ENCODE measurements at places on chromosomes 3 and 15.

- DNase-seq: no peak
Measured at GRCh38 chr3:50493086-50493485, 10.3 kb downstream of the CACNA2D2 start.

DNA sequence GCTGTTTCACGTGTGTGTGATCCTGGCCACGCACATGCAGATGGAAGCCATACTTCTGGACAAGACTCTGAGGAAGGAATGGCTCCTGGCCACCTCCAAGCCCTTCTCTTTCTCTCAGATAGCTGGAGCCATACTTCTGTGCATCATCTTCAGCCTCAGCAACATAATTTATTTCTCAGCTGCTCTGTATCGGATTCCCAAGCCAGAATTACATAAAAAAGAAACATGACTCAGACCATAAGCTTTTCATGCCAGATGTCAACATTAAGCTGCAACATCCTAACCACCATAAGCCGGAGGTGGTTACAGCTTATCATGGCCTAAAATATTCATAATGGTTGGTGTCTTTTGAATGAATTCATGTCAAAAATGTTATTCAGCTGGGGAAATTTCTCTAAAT lies 10.6 kb upstream of the KIF23 start:
- no peak for DNase-seq

DNA sequence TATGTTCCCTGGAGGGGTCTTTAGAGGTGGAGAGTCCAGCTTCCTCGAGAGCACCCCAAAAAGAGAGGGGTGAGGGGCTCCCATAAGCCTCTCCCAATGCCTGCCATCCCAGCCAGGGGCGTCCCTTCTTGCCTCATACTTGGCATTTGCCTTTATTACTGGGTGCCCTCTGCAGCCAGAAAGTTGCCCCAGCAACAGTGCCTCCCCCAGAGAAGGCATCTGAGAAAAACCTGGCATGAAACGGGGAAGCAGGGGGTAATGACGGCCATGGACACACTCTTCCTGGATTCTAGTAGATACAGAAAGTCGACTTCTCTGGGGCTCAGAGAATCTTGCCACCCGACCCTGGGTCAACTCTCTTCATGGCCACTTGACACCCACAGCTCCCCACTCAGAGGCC lies 90.1 kb downstream of the PCSK6 start:
- no peak for DNase-seq

DNA sequence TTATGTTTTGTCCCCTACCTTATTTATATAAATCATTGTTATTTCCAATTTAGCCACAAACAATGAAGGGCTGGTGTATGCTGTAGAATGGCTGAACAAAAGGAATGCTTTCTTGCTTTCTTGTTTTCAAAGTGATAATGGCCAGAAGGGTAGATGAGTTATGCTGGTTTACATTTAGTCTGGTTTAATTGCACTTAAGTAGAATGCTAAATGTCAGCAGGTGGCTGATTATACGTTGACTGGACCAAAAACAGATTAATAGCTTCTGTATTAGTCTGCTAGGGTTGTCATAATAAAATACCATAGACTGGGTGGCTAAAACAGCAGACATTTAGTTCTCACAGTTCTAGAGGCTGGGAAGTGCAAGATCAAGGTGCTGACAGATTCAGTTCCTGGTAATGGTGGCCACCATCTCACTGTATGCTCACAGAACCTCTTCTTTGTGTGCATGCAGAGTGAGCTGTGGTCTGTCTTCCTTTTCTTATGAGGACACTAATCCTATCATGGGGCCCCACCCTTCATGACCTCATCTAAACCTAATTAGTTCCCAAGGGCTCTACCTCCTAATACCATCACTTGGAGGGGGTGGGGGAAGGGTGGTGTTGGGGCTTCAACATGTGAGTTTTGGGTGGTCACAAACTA lies 17.1 kb upstream of the XIRP1 start:
- no peak for DNase-seq

DNA sequence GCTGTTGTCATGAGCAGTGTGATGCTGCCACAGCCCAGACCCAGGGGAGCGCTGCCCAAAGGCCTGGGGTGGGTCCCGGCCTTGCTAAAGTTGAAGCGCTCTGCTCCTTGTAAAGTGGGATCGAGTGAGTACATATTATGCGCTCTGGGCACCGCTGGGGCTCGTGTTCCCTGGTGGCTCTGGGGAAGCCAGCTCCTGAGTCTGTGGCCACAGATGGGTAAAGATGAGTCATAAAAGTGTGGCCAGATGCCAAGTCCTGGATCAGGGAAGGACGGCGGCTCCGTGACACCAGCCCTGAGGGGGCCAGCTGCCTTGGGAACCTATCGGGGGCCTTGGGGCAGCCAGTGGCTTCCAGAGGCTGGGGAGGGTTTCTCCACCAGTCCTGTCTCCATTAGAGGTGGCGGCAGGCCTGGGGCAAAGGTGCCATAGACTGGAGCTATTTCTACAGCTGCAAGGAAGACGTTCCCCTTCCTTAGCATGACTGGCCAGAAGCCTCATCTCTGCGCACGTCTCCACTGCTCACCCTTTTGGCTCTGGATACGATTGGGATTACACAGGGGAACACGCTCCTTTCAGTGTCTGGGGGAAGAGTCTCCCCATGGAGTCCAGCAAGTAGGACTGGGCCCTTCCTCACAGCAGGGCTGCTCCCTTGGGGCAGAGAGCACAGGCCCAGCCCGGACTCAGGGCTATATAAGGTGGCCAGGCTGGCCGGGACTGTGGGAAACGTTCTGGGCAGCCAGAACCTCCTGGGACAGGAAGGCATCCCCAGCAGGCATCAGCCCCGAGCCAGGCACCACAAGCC lies 1.2 kb upstream of the ITIH4 start:
- no peak for DNase-seq

DNA sequence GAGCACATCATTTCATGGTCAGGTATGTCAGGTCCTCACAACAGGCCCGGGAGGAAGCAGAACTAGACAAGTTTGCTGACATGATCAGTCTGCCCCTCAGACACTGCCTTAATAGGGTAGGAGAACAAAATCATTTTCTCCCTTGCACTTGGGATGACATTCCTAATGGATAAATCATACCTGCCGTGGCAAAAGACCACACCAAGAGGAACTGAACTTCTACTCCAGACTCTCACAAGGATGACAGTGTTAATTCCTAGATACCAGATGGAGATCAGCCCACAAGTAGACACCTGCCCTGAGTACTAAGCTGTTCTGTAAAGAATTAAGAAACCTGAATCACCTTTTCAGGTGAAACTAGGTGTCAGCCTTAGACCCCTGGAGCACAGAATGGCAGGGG lies 19.5 kb downstream of the SIAH2 start:
- DNase-seq: no peak

DNA sequence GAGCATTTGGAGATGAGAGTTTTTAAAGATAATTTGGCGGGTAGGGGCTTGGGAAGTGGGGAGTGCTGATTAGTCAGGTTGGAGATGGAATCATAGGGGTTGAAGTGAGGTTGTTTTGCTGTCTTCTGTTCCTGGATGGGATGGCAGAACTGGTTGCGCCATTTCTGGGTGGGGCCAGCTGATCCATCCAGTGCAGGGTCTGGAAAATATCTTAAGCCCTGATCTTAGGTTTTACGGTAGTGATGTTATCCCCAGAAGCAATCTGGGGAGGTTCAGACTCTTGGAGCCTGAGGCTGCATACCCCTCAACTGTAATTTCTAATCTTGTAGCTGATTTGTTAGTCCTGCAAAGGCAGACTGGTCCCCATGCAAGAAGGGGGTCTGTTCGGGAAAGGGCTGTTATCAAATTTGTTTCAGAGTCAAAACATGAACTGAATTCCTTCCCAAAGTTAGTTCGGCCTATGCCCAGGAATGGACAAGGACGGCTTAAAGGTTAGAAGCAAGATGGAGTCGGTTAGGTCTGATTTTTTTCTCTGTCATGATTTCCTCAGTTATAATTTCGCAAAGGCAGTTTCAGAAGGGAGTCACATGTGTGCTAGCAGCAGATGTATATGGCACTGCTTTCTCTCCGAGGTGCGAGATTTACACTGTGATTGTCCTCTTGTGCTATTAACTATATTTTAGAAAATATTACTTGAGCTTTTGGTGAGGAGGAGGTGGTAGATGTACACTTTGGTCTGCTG lies 540.4 kb downstream of the EDEM1 start:
- DNase-seq: no peak

DNA sequence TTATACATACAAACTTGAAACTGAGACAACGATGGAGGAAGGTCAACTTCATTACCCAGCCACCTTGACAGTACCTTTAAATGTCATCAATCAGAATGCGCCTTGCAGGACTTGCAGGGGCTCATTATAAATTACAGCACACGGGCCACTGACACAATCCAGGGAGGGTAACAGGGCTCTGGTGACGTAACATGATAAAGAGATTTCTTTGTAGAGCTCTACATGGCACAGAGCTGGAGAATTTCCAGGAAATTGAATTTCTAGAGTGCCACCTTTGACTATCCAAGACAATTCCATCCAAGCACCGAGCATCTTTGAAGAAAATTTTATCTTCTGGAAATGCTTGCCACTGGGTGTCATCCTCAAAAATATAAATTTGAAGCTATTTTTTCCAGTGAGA lies 486.0 kb downstream of the FOXP1 start:
- DNase-seq: no peak

DNA sequence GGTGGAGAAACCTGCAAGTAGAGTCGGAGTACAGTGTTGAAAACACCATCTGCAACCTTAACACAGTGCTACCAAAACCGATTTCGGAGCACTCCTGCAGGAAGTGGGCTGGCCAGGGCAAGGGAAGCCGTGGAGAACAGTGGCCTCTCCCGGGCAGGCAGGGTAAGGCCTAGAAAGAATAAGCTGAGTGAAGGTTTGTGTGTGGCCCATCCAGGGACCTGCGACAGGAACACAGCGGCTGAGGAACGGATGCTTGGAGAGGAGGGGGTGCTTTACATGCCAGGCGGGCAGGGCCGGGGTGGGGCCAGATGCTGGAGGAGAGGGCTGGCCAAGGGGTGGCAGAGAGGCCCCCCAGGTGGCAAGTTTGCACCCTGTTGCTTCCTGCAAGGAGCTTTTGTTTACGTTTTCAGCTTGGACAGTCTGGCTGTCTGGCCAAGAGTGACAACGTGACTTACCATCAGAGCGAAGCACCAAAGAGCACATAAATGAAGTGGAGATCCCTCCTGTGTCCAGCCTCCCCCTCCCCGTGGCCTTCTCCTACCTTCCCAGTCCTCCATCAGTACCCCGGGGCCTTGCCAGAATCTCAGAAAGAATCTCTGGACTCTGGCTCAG lies 156.5 kb downstream of the PGPEP1L start:
- peak; percentile 93 for DNase-seq

DNA sequence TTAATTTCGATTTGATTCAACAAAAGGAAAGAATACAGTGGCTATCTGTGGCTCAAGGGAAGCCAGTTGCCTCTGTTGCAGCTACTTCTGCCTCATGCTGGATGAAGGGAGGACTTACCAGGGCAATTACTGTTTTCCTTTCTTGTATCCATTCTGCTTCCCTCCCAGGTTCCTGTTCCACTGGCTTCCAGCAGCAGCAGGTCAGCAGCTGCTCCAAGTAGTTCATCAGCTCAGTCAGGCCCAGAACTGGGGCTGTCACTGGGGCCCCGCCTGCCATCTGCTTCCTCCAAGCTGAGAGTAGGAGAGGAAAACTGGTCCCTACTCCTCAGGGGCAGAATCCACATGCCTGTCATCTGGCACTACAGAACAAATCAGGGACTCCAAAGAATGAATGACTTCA lies 48.6 kb upstream of the ULK4 start:
- DNase-seq: no peak

GRCh38 chr3:114217266-114217665 lies 20.1 kb downstream of the ZNF80 start:
- DNase-seq: peak; percentile 57

GRCh38 chr3:194620196-194620595 lies 13.0 kb downstream of the TMEM44 start:
- no peak for DNase-seq

DNA sequence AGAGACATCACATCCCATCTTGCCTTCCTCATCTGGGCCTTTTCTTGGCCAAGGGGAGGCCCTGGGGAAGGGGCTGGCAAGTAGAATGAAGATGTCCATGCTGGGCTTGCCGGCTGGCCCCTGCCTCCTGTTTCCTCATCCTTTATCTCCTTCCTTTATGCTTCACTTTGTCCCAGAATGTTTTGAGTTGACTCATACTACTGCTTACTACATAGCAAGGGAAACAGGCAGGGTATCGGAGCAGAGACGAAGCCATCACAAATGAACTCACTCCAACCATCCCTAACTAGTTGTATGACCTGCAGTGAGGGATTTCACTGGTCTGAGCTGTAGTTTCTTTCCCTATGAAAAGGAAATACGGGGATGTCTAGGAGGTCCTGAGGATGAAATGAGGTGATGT lies 66.0 kb downstream of the CHDH start:
- no peak for DNase-seq

DNA sequence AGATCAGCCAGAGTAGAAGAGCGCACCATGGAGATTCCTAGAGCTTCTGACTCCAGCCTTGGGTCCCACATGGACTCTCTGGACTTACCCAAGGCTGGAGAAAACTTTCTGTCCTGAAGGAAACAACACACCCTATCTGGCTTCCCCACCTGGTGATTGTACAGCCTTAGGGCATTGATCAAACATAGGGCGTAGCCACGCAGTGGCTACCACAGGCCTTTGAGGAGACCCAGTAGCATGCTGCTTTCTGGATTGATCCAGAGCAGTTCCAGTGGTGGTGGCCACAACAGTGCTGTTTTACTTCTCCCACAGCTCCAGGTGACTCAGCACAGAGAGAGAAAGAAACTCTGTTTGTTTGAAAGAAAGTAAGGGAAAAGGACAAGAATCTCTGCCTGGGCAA lies 23.5 kb downstream of the PYDC2 start:
- no peak for DNase-seq

DNA sequence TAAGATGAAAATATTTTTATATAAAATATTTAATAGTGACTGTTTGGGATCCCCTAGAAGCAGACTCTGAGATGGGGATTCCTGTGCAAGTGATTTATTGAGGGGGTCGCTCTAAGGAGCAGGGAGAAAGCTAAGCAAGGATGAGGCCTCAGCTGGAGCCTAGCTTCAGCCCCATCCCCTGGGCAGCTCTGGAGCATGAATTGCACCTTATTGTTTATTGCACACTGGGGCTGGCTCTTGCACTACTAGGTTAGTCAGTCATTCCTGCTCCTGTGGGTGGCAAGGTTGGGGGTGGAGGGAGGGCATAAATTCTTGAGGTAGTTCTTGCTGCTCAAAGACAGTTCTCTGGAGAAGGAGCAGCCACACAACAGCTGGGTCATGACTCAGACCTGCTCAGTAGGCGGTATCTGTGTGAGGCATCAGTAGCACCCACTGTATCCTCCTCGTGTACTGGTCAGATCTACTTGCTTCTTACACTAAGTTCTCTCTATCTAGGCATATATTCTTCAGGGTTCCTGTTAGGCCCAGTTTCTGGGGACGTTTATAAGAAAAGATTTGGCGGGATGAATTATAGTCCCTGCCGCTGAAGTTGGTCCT lies 27.2 kb upstream of the TNFSF10 start:
- peak; percentile 87 for DNase-seq

GRCh38 chr15:69513450-69513960 lies 60.9 kb downstream of the RPLP1 start:
- no peak for DNase-seq

GRCh38 chr3:14488286-14489041 lies 51.7 kb downstream of the GRIP2 start:
- no peak for DNase-seq

- no peak for DNase-seq
Measured at GRCh38 chr3:107328069-107328468, 49.2 kb upstream of the CCDC54 start.

GRCh38 chr15:58475573-58476524 lies 44.1 kb downstream of the LIPC start:
- no peak for DNase-seq

Measured in activated CD4-positive, alpha-beta T cell treated with anti-CD3 and anti-CD28 coated beads, Interleukin-2, amount 10 ng/mL, durations not matched to agents 24 days and 14 days (primary cell).